ENCODE measurements at places on chromosomes 5 and 9.

DNA sequence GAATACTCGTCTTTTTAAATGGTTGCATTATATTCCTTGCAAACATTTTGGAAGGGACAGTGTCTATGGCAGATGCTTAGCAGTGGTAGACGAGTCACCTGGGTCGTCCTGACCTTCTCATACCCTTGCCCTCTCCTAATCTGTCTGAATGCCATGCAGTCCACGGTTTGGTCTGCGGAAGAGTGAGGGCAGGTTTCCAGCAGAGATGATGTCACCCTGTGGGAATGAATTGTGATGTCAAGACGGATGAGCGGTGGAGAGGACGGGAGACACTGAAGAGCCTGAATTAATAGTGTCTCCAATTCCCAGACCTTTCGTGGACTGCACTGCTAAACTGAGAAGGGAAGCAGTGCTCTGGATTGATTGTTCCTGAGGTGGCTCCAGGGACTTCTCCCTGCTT, 329.0 kb upstream of the PANK3 start:
- DNase-seq = no peak

- DNase-seq = no peak
Observed at GRCh38 chr5:145579301-145579700, 255.8 kb downstream of the PRELID2 start.

DNA sequence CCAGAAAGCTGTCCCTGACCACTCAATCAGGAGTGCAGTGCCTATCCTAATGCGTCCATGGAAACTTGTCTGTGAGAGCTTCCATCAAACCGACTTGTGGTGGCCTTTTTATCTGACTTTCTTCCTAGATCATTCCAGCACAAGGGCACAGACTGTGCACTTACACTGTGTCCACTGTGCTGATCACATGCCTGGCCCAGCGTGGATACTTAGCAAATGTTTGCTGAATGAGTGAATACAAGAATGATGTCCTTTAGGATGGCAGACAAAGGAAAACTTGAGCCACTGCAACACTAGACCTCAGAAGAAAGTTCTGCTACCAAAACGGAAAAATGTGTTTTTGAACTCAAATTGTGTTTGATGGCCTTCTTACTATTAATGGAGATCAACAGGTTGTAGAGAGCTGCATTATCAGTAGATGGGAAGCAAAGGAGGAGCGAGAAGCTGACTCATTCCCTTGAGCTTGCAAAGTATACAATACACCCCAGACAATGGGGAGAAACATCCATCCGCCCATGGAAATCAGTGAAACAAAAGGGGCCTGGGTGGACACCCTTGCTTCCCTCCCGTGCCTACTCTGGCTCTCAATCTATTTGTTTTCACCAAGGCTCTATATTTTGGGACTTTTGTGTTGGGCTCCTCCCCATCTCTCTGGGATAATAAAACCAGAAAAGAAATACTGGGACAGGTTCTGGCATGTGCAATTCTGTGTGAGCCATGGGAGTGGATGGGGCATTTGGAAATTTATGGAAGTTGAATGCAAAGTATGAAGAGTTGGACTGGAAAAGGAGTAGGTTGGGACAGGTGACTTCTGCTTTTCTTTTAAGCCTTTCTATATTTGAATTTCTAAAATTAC, 76.2 kb upstream of the ZFAND5 start:
- no peak for DNase-seq

DNA sequence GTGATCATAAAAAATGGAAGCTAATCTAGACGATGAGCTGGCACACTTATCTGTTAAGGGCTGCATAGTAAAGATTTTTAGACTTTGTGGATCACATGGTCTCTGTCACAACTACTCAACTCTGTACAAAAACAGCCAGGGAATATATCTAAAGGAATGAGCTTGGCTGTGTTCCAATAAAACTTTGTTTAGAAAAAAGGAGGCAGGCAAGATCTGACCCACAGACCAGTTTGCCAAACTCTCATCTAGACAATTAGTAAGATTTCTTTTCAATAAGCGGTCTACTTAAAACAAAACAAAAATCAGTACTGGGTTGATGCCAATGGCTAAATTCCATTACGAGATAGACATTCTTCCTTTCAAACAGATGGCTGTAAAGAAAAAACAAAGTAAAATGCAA, 53.0 kb upstream of the RETREG1 start:
- DNase-seq = no peak

DNA sequence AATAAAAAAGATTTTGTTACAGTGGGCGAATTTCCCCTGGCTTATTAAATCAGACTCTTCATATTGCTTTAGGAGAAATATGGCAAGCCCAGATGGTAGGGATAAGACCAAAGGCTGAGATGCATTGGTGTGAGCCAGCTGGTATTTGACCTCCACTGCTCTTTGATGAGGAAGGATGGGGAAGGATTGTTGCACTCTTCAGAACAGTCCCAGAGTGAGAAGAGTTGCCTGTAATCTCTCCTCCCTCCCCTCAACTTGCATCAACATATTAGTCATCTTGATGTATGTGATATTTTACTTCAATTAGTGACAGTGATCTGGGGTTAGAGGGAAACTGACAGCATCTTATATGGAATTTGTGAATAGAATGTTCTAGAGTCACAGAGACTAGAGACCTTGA, 136.6 kb downstream of the ADAMTS12 start:
- no peak for DNase-seq

DNA sequence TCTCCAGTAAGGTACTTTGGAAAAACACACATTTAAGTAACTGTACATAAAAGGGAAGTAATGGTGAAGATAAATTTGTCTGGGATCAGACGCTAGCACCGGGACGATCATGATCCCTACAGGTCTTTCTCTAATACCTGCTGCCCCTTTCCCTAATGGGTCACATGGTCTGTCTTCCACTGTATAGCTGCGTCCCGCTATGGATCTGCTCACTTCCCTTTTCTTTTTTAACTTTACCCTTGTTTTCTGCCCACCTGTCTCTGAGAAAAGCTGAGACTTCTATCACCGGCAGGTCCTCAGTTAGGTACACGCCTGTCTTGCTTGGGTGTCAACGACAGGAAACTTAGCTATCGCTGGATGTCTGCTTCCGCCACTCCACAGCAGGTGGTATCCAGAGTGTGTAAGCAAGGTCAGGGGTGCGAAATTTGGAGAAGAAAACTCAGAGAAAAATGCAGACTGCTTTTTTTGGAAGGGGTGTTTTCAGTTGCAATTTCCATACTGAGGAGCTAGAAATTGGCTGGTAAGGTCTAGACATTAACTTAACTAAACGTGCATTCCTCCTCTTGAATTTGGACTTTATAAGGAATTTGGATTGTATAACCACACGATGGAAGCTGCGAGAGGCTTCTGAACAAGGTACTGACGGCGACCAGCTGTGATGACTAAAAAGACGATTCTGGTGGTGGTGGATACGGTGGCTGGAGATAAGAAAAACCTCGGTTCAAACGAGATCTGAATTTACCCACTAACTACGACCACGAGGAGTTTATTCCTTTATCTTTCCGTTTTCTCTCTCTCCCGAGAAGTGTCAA, 1.1 kb upstream of the ICE1 start:
- DNase-seq = no peak

- DNase-seq = no peak
Observed at GRCh38 chr5:73638344-73639095, 12.5 kb downstream of the ARHGEF28 start.

DNA sequence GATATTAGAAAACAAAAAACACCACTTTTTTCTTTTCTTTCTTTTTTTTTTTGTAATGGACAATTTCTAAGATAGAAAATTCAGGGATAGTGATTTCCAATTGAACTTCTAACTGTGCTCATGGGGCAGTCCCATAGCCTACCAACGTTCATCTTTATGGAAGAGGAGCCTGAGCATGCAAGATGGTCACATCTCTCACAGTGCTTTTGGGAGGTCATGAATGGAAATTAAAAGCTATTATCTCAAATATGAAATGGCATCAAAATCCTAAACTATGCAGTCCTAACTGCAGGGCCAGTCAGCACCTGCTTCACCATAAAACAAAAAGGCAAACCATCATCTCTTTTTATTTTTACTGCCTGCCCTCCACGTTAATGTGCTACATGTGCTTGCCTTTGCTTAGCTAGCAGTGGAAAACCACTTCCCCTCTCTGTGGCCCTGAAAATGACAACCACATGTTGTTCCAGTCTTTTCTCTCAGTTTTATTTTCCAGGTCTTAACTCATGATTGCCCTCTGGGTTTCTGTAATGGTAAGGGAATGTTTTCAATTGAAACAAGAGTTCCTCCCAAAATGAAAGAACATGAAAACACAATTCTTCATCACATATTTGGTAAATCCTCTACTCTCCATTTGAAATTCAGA, 16.7 kb downstream of the IFNB1 start:
- DNase-seq = no peak

DNA sequence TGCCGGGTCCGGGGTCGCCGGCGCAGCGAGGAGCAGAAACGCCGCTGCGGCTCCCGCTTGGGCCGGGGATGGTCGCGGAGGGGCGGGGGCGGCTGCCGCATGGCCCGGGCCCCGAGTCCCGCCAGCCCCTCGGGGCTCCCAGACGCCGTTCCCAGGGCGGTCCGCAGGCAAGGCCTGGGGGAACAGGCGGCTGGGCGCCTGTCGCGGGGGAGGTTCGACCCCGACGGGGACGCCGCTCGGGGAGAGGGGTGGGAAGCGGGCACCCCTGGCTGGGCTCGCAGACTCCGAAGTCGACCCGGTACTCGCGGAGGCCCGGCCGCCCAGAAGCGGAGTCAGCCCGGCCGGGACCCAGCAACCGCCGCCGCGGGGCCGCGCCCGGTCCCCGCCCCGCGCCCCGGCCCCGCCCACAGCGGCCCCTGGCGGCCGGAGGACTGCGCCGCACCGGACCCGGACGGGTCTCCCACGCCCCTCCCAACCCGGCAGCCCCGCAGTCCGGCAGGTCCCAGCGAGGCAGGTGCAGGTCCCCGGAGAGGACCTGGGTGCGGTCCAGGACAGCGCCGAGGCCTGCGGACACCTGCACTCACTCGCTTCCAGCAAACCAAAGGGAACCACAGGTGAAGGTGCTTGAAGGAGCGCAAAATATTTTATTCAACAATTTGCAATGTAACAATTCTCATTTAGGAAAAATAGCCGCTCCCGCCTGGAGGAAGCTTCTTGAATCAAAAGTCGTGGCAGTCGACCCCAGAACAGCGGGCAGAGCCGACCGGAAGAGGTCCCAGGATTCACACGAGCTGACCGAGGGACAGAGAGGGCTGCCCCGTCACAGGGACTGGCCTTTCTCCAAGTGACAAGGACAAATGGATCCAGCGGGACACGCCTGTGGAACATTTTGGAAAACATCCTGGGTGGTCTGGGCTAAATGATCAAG, at the start of gene INPP5E:
Gene INPP5E, minus strand, starts transcription at position 365 of the 928 bp plus-strand sequence. CDS start 426 bp downstream, outside the sequence.
- DNase-seq = peak; percentile 91

GRCh38 chr9:81609782-81610739, 79.3 kb downstream of the TLE1 start:
- peak; percentile 28 for DNase-seq

DNA sequence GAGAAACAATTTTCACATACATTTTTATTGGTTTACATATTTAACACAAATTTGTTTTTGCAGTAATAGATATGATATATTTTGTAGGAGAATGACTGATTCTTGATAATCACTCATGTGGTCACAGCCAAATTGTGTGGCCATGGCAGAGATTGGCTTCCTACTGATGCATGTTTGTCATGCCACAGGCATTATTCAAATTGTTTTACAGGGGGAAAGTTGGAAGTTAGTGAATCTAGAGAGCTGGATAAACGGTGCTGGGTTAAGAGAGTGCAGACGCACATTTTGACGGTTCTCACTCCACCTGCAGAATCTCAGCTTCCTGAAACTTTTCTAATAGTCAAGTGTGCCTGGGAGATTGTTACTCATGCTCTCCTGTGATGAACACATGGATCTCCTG, 91.1 kb upstream of the FBN2 start:
- no peak for DNase-seq

DNA sequence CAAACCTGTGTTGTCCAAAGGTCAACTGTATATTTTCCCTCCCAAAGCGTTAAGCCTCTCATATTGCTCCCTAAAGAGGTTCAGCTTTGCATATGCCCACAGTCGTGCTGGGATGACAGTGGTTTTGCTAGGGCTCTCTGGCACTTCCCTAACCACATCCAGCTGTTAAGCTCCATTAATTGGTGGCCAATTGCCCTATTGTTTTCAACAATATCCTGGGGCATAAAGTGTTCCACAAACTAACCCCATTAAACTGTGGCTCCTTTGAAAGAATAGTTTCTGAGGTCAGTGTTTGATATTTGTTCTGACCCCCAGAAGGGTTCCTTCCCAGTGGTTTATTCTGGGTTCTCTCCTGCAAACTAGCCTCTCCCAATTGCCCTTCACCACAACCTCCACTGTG, 194.5 kb downstream of the HSD17B3 start:
- DNase-seq = no peak

DNA sequence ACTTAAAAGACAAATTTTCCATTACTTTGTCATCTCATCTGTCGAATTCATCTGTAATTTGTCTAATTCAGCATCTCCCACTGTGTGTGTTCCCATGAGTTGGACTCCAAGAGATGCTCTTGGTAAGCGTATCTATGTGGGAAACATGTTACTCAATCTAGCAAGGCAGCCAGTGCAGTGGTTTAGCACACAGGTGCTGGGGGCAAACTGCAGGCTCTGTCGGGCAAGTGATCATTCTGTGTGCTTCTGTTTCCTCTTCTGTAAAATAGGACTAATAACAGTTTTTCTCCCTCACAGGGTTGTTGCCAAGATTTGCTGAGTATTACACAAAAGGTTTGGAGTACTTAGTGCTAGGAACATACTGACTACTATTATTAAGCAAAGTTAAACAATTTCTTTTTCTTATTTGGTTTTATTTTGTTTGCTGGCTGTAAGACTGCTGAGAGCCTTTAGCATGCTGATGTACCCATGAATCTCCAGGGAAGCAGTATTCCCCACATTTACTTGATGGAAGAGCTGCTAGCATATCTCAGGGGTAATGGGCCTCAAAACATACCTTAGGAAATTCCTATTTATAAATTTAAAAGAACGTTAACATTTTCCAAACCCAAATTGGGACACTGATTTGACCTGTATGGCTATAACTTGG, 709 bp upstream of the GAPT start:
- no peak for DNase-seq

GRCh38 chr9:135035781-135036760, 51.4 kb upstream of the OLFM1 start:
- DNase-seq = no peak

GRCh38 chr9:29685531-29685930, 2112.2 kb upstream of the C9orf72 start:
- DNase-seq = no peak

- no peak for DNase-seq
Observed at GRCh38 chr9:35203528-35203927, 41.7 kb downstream of the UNC13B start.

DNA sequence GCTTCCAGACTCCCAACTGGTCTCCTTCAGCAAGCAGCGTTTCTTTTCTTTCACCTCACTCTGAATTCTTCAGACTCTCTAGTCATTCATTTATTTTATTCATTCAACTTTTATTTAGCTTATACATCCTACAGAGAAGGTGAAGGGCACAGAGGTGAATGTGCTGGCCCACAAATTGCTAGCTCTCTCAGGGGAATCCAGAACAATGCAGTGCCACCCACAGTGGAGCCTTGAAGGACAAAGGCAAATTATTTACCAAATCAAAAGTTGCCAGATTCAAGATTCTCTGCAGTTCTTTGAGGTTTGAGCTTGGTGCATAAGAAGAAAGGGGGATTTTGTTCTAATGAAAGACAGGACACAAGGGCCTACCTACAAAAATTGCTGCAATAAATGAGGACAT, 29.7 kb downstream of the GRIA1 start:
- DNase-seq = no peak

GRCh38 chr5:62431735-62432620, 19.4 kb downstream of the IPO11 start:
- DNase-seq = no peak

- DNase-seq = no peak
Observed at GRCh38 chr5:136374003-136374402, 8.7 kb upstream of the TRPC7 start.

GRCh38 chr5:126583761-126584160, 11.3 kb downstream of the ALDH7A1 start:
- no peak for DNase-seq

GRCh38 chr5:158570502-158570901, 529.2 kb downstream of the EBF1 start:
- no peak for DNase-seq

Data from frontal cortex (tissue), 4 donors.